ENCODE measurements at places on chromosomes 4 and X.

DNA sequence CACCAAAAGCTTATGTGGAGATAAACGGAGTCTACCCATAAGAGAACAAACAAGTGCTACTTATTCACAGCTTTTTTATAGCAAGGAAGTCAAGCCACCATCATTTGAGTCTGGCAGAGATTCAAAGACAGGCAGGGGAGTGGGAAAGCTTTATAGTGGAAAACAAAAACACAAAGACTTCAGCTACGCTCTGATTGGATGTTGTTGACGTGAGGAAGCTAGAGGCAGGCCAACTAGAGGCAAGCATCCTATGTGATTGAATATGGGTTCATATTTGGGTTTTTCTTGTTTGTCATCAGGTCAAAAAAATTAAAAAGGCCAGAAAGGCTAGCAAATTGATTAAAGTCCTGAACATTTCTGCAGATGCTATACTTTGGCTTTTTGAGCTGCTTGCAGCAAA is 719 bp upstream of the TCEAL4 start:
- DNase-seq = no peak

DNA sequence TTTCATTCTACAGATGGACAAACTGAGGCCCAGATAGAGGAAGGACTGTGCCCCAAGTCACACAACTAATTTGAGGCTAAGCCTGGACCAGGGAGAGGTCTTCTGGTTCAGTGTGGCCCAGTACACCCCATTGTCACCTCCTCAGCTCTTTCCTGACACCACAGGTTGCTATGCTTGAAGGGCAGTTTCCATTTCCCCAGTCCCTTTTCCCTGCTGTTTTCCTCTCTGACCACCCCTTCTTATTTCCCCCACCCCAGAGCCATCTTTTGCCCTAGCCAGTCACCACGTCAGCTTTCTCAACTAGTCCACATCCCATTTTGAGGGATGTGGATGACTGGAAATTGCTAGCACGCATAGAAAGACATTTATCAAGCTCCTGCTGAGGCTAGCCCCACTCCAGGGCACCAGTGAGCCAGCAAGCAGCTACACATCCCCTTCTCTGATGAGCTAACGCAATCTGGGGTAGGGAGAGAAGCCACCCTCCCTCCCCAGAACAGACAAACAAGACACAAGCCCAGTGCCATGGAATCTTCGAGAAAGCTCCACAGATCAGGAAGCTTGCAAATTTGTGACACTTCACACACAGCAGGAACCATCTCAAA is 1.3 kb downstream of the GABRE start:
- DNase-seq = no peak

GRCh38 chr4:165700855-165701254 is 172.2 kb upstream of the TLL1 start:
- no peak for DNase-seq

DNA sequence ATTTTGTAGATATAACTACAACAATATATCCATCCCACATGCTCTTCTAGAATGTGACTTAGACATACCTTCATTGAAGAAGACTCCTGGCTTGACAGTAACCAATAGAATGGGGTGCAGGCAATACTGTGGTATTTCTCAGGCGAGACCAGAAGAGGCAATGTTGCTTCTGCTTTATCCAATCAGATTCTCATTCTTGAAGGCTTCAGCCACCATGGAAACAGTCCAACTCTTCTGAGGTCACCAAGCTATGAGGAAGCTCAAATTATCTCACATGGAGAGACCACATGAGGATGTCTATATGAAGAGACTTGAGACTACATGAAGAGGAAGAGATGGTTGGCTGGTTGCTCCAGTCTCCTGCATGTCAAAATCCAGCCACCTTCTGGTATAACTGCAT is 469.9 kb downstream of the PCDH10 start:
- no peak for DNase-seq

GRCh38 chr4:107219681-107220080 is 183.6 kb upstream of the DKK2 start:
- no peak for DNase-seq

GRCh38 chrX:149037281-149037870 is 467.7 kb downstream of the IDS start:
- no peak for DNase-seq

DNA sequence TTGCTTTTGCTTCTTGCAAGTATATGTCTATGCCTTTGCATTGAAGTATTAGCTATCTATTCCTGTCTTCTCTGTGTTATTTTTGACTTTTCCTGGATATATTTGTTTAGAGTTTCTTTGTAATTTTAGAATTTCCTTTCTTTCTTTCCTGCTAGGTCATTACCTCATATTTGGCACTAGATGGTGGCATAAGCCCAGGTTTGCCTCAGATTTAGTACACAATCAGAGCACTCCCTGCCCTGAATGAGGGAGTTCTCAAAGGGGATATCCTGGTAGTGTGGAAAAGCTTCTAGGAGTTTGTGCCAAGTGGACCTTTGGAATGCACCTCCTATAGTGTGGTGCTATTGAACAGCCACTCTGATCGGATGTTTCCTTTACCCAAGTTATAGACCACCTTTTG is 181.6 kb downstream of the UGT8 start:
- peak; percentile 0 for DNase-seq

- DNase-seq = no peak
These were observed 8.1 kb upstream of the HSD17B10 start for GRCh38 chrX:53442322-53442631.

DNA sequence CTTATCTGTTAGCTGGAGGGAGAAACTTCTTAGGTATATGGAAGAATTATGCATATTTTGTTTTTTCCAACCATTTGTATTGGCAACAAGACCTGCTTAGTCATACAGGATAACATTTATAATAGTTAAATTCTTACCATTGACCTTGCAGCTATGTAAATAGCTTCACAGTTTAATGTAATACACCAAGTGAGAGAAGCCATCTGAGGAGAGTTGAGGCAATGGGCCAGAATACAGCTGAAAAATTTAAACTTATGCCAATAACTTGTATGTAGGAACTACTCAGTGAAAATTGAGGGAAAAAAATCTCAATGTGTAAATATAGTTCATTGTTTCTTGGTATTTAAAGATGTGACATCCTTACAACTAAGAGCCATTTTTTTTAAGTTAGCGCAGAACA is 273.5 kb downstream of the DACH2 start:
- no peak for DNase-seq

- no peak for DNase-seq
These were observed 43.7 kb downstream of the SLC10A7 start for GRCh38 chr4:146478009-146478408.

- DNase-seq = no peak
These were observed 13.5 kb upstream of the ASMTL start for GRCh38 chrX:1466232-1466661.

DNA sequence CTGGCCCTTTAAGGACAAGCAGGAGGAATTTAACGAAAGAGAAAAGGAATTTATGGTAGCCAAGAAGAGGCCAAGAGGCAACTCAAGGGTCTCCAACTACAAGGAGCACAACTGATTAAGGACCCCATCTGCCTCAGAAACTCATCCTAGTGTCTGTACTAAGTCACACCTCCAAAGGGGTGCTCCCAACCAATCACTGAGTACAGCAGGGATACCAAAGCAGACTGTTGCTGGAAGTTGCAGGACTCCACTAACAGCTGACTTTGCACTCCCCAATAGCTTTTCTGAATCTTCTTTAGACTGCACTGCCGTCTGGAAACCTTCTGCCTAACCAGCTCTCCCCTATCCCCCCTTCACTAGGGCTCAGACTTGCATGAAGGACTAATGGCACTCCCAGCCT is 50.6 kb downstream of the ATP11C start:
- no peak for DNase-seq

DNA sequence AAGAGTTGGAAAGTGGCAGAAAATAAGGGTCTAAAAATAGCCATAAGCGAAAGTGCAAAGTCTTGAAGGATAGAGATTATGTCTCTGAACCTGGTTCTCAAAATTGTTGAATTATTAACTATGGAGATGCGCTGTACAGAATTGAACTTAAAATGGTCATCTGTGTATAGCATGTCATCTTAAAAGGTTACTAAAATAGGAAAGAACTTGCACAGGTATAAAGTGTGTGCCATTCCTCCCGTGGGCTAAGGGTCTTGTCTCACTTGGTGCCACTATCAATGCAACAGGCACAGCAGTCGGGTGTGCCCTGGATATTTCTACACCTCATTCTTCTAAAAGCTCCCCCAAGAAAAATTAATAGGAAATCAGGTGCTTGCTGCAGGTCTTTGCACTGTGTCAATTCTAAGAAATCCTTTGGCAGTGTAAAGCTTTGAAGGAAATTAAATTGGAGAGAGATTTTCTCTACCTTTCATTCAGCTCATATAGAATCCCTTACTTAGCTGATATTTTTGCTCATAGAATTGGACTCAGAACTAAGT is 2.4 kb downstream of the SORBS2 start:
- DNase-seq = no peak

GRCh38 chr4:39331191-39331590 is 35.0 kb downstream of the RFC1 start:
- no peak for DNase-seq
